ENCODE measurements at places on chromosomes 16 and 17.

DNA sequence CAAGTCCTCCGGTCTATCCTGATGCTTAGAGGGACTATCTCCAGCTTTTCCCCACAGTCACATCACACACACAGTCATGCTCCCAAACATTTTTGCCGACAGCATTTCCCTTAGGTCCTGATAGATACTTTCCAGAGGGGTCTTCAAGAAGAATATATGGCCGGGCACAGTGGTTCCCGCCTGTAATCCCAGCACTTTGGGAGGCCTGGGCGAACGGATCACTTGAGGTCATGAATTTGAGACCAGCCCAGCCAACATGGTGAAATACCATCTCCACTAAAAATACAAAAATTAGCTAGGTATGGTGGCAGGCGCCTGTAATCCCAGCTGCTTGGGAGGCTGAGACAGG, 4.3 kb upstream of the GIP start:
- no peaks in the 10 kb centered on the region for H3K27me3 ChIP-seq
- DNase-seq: no peak
- no peaks in the 10 kb centered on the region for H3K4me1 ChIP-seq
- H3K27ac ChIP-seq: no peak overlapping the region
- no peaks in the 10 kb centered on the region for H3K36me3 ChIP-seq

DNA sequence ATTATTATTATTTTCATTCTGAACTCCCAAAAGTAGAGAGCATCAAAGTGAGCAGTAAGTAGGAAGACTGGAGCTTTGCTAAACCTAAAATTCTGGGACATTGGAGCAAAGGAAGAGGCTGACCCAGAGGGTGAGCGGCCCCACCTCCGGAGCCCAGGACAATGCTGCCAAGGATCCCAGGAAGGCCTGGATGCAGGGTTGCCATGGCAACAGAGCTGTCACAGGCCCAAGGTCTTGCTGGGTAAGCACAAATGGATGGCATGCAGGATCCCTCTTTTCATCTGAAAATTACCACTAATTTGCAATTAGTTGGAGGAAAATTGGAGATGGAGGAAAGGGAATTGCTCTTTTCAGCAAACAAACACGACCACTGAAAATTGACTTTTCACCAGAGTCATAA, 457.9 kb upstream of the CDH5 start:
- H3K4me1 ChIP-seq: no peaks in the 10 kb centered on the region
- no peaks in the 10 kb centered on the region for H3K36me3 ChIP-seq
- no peaks in the 10 kb centered on the region for H3K27me3 ChIP-seq
- H3K4me3 ChIP-seq: no peak overlapping the region

DNA sequence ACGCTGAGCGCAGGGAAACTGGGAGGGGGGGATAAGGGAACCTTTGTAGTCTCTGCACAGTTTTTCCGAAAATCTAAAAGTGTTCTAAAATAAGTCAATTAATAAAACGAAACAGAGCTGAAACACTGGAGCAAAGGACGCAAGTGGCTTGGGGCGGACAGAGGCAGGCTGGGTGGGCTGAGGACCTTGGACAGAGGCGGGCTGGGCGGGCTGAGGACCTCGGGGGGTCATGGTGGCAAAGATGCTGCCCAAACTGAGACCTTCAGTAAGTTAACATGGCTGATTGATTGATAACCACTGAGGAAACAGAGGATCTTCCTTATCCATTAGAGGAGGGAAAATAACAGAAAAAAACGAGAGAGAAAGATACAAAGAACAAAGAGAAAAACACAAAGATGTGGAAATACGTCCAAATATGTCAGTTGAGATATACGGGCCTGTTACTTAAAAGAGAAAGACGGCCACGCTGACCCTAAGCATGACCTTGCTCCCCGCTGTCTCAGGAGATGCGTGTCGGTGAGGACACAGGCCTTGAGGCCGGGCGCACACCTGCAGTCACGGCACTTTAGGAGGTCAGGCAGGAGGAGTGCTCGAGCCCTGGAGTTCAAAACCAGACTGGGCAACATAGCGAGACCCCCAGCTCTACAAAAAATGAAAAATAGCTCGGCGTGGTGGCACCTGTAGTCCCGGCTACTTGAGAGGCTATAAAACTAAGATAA, 76.1 kb upstream of the GNG13 start:
- DNase-seq: no peak
- no peaks in the 10 kb centered on the region for H3K27me3 ChIP-seq
- no peaks in the 10 kb centered on the region for H3K36me3 ChIP-seq
- no peak overlapping the region for H3K4me3 ChIP-seq

DNA sequence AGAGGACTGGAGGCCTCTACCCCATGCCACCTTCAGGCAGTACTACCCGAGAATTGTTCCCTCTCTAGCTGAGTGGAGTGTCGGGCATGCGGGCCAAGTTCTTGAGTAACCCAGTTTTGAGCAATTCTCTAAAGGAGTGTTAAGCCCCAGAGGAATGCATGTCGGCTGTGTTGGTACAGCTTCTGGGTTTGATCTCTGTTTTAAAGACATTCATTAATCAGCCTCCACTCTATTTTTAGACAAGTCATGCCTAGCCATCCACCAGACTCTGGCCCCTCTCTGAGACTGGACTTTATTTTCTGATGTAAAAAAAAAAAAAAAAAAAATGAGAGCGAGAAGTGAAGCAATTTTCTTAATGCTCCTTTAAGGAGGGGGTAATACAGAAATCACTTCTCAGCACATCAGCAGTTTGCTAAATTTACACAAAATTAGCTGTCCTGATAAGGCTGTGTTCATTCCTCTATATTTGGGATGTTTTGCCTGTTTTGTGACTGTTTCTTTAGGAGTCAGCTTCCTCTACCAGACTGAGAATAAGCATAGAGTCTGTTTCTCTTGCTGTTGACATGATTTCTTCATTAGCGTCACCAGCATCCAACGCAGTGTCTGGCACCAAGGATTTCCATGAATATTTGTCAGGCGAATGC, 88.7 kb downstream of the AXIN2 start:
- H3K27me3 ChIP-seq: no peaks in the 10 kb centered on the region
- no peaks in the 10 kb centered on the region for H3K4me1 ChIP-seq
- H3K4me3 ChIP-seq: no peak overlapping the region

GRCh38 chr17:80646328-80646727, 101.7 kb downstream of the RPTOR start:
- H3K27me3 ChIP-seq: no peaks in the 10 kb centered on the region
- no peak for DNase-seq
- H3K4me3 ChIP-seq: no peak overlapping the region
- no peak overlapping the region for H3K27ac ChIP-seq
- H3K36me3 ChIP-seq: no peaks in the 10 kb centered on the region
